Stimulated activated CD4-positive, alpha-beta T cell treated with anti-CD3 and anti-CD28 coated beads, Interleukin-1b, Interleukin-23, amount 100 ng/mL, for 4 hours (primary cell): ENCODE measurements at places on chromosomes 2 and 18.

- DNase-seq, result no peak
These were observed 39.5 kb downstream of the METTL8 start for GRCh38 chr2:171394164-171394740.

DNA sequence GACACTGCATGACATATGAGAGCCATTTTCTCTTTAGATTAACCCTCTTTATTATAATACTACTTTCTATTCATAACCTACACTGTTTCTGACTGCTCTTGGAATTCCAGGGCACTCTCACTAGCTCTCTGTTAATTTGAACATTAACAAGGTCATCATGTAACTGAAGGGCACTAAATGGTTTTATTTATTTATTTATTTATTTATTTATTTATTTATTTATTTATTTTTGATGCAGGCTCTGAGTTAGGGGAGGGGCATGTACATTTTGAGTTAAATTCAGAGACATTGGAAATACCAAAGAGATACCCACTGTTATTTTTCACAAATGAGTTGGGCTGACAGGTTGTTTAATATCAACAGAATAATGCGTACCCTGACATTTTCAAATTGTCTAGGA lies 1038.7 kb upstream of the NRXN1 start:
- DNase-seq, result no peak

DNA sequence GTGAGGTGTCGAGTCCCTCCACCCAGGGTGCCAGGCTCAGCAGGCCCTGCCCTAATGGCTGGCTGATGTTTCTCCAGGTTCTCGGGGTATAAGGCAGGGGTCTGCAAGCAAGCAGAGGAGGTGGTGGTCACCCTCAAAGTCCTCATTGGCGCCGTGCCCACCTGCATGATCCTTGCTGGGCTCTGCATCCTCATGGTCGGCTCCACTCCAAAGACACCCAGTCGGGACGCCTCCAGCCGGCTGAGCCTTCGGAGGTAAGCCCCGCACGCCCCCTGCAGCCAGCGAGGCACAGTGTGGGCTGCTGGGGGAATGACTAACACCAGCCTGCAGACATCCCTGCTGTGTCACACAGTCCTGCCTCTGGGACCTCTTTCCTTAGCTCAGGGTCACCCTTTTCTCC lies 14.1 kb downstream of the MFSD2B start:
- DNase-seq, result no peak

- no peak for DNase-seq
These were observed at the start of gene AFF3 for GRCh38 chr2:100142393-100142792. Gene AFF3, minus strand, starts transcription at chr2:100142590. Its CDS starts 38,136 bp downstream, at chr2:100104454.

GRCh38 chr2:217047209-217047608 lies 187.3 kb upstream of the TNP1 start:
- DNase-seq, result no peak

GRCh38 chr2:191150230-191150599 lies 579 bp downstream of the STAT4 start:
- no peak for DNase-seq

DNA sequence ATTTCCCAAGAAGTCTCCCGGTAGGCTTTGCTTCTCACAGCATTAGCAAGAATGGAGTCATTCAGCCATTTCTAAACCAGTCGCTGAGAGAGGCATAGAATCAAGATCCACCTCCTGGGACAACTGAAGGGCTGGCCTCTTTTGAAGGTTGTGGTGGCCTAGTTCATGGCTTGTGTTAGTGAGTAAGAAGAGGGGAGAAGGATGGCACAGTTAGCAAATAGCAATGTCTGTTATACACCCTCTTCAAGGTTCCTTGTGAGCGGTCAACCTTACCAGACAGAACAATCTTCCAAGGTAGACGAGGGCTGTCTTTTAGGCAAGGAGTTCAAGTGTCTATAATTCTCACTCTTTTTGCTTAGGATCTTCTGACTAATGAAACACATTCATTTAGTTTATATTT lies 35.4 kb upstream of the DNAH7 start:
- DNase-seq, result no peak

- DNase-seq, result no peak
These were observed 110.4 kb downstream of the PARD3B start for GRCh38 chr2:204655626-204656025.

DNA sequence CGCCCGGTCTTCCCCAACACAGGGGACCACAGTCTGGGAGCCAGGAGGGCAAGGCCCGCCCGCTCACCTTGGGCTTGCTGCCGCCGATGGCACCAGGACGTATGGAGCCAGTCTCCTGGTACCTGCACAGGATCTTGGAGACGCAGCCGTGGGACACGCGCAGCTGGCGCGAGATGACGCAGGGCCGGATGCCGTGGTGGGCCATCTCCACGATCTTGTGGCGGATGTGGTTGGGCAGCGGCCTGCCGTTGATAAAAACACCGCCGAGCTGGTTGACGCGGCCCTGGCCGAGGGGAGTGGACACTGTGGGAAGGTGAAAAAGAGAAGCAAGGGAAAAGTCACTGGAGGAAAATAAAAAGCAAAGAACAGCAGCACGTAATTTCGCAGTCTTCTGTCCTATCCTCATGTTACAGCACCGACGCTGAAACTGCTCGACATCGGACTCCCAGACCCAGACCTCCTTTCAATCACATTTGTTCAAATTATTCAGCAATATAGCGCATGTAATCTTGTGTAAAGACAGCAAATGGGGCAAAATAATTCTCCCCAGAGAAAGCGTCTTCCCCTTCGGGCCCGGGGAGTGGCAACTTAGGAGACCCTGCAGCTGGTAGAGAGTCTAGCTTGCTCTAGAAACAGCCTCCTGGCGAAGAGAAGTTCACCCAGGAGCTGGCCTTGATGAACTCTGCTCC lies 1.7 kb downstream of the PAX3 start:
- DNase-seq, result no peak
